Left ventricle myocardium inferior (tissue), 1 donor: ENCODE measurements at places on chromosomes 12 and 14. TPM values are rescaled to one million over a fixed set of nuclear protein-coding genes. Genes with fewer than 3 reads are reported as not detected.

Gene WNT1
- total RNA-seq: not detected

GRCh38 chr12:30026621-30027234 lies 243.0 kb upstream of the TMTC1 start:
- DNase-seq: no peak

Gene TDRD9
- 4.8 TPM for total RNA-seq

GRCh38 chr12:120394483-120395367 lies 25.8 kb upstream of the MSI1 start:
- DNase-seq: no peak

DNA sequence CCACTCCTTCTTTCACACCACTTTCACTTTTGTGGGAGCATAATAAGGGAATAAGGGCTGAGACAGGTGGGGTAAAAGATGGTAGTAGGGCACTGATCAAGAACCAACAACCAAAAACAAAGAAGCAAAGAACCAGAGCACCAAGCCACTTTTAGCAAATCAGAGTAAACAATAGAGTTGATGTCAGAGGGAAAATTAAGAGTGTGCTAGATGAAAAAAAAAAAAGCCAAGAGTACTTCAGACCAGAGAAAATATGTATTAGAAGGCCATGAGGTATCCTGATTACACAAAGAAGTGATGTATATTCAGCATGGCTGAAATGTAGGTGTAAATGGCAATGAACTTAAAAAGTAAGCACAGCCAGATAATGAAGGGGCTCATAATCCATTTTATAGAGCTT lies 75.4 kb downstream of the ABCC9 start:
- DNase-seq: no peak

GRCh38 chr14:78242086-78242485 lies 71.9 kb downstream of the NRXN3 start:
- DNase-seq: no peak

DNA sequence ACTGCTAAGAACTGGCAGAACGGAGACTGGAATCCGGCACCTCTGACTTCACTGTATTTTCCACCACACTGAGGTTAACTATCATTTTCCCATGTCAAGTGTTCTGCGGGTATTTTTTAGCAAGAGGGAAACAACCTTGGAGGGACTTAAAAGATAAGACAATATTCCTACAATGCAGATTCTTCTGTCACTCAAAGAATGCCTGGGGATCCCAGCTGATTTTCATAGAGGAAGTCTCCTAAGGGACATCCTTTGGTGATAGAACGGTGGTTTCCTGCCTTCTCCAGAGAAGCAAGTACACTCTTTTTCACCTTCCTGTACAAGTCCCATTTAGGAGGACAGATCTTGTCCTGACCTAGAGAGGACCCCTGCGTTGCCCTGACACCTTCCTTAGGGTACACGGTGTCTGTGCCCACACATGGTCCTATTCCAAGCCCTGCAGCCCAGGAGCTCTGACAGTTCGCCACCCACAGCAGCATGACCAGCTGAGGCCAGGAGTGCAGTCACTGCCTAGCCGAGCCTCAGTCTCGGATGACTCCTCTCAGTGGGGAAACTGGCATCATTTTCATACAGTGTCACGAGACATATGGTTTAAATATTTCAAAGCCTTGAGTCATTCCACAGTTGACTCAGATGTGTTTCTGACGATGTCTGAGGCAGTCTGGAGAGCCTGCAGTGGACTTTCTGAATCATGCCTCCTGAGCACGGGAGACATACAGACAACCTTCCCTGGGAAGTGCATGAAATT lies 181.3 kb upstream of the FKBP4 start:
- DNase-seq: no peak

GRCh38 chr12:108484431-108484830 lies 30.6 kb upstream of the FICD start:
- no peak for DNase-seq

Gene SIX4
- 1.5 TPM for total RNA-seq

GRCh38 chr12:15882118-15882971 lies at the start of gene STRAP:
Gene STRAP, plus strand, starts transcription at chr12:15882387. Its CDS starts 321 bp downstream, at chr12:15882708.
- DNase-seq: peak; percentile 96

GRCh38 chr14:84017495-84017894 lies 1512.4 kb upstream of the FLRT2 start:
- DNase-seq: no peak

DNA sequence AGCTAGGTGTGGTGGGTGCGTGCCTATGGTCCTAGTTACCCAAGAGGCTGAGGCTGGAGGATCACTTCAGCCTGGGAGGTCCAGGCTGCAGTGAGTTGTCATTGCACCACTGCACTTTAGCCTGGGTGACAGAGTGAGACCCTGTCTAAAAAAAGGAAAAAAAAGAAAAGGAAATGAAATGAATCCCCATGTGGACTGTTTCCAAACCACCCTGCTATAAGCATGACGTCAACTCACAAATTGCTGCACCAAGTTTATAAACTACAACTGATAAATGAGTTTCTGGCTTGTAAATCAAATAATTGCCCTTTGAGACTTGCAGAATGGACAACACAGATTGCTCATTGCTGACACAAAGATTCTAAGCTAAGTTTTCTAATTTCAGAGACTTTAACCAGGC lies 51.0 kb upstream of the STK38L start:
- no peak for DNase-seq

Gene GMPR2
- total RNA-seq: 29.7 TPM

GRCh38 chr12:12212769-12213168 lies 54.1 kb downstream of the LRP6 start:
- DNase-seq: no peak

DNA sequence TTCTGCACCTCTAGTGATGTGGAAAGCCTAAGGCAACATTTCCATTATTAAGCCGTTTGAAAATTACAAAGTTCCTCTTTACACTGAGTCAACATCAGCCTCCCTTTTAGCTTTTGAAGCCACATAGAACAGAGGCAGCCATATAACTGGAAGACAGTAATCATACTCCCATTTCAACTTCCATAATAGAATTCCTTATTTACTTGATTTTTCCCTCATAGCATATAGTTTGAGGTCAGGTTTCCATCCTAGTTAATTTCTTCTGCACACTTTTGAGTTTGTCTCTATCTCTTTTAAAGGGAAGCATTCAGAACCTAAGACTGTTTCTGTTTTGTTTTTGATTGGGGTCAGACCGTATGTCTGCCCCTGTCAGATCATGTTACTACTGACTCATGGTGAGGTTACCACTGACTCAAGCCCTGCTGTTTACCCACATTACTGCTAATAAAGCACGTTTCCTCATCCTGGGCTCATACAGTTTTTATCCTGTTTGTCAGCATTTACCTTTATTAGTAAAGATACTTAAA lies 161.0 kb downstream of the SLC38A4 start:
- DNase-seq: no peak

Gene ACOT6
- not detected for total RNA-seq

GRCh38 chr12:4701395-4702190 lies 18.6 kb upstream of the GALNT8 start:
- DNase-seq: peak; percentile 37

DNA sequence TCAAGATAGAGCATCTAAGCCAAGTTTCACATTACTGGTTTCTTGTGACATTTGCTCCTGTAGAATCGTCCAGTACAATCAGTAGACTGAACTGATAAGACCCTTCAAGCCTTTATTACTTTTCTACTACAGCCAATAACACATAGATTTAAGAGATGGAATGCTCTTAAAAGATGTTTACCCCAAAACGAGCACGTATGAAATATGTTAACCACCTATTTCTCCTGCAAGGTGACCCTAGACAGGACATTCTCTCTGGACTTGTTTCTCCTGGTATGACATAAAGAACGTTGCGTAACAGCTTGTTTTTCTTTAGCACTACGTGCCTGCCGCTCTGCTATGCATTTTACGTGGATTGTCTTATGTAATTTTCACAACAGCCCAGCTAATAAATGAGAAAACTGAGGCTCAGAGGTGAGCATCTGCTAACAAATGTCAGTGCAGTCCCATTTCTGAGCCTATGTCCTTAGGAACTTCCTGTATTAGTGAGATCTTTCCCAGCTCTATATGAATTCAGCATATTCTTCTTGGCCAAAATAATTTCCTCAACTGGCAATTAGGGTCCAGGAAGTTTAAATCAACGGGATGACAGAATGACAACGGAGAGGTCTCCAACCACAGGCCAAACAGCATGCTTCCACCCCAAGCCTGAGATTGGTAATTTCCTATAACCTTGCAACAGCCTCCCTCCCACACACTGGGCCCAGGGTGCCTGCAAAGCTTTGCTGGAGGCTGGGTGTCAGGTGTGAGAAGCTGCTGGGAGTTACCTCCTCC lies 3.7 kb downstream of the NFKBIA start:
- no peak for DNase-seq

GRCh38 chr14:31071151-31071550 lies 45.0 kb upstream of the STRN3 start:
- DNase-seq: no peak

- no peak for DNase-seq
Measured at GRCh38 chr12:56317675-56318074, 1.9 kb upstream of the CNPY2 start.

GRCh38 chr14:101473045-101473729 lies 88.1 kb upstream of the DIO3 start:
- DNase-seq: no peak

- no peak for DNase-seq
Measured at GRCh38 chr14:89267163-89267562, 149.9 kb downstream of the FOXN3 start.

DNA sequence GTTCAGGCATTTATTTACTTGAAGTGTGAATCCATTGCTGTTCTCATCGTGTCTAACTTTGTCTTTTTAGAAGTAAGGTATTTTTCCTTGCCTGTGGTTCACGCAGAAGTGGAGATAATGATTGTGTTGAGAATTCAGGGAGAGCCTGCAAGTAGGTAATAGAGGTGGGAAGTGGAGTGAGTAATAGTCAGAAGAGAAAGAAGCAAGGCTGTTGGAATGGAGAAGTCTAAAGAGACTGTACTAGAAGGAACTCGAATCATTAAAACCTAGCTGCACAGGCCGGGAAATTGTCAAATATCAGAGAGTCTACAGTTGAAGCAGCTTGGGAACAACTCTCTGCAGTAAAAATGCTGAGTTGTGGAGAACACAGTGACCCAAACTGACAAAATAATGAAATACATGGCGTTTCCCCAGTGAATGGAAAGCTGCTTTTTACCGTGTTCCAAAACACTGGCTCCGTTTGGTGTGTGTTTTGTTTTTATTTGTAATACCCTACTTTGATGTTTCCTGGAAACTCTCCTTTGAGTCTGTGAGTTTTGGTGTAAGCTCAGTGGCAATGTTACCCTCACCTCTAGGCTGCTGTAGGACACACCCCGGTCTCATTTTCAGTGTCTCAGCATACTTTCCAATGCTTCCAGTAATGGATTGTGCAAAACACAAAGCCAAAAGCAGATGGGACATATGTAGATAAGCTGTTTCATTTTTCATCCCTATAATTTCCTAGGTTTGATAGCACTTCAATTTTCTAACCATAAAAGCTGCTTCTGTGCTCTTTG lies 146.6 kb downstream of the CRADD start:
- no peak for DNase-seq

- DNase-seq: no peak
Measured at GRCh38 chr14:67967206-67967605, 147.6 kb downstream of the RAD51B start.

Gene EFS
- total RNA-seq: 3.6 TPM

DNA sequence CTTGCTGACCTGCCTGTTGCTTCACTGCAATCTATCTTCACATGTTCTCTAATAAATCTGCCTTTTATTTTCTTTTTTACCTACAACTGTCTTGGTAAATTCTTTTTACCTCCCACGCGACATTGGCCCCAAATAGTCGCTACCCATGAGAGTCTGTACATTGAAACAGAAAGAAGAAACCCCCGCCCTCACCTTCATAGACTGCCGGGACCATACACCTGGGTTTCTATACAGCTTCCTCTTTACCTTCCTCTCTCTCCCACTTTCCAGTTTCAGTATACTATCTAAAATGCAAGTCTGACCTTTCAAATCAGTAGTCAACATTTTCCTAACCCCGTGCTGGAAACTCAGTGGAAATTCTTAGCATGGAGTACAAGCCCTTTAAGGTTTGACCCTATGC lies 4.8 kb downstream of the SLC8A3 start:
- DNase-seq: no peak

DNA sequence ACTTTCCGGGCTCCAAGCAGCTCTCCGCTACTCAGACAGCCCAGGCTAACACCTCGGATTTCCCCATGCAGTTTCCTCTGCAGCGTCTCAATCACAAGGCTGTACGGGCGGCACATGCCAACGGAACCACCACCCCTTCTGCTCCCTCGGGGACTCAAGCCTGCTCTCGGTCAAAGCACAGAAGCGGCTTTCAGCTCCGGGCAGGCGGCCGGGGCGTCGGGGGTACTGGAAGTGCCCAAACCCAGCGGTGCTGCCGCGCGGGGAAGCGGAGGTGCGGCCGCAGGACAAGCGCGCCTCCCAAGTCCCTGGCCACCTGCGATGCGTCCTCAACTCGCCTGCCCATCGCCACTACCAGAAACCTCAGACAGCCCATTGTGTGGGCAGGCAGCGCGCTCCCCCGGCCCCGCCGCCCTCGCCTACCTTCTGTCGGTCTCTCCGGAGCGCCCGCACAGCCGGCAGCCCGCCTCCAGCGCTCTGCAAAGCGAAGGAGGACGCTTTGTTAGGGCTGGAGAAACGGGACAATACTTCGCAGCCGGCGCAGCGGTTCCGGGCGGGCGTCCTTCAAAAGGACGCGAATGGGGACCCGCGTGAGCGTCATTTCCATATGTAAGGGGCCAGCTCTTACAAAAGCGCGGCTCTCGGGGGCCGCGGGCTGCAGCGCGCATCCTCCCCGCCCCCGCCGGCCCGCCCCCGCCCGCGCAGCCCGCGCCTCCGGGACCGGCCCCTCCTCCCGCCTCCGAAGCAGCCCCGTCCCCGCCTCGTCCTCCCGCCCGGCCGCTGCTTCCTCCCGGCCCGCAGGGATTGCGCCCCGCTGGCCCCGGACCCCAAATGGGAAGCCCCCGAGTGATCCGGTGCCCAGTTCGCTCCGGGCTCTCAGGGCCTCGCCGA lies 674 bp downstream of the NIN start:
- DNase-seq: peak; percentile 54

DNA sequence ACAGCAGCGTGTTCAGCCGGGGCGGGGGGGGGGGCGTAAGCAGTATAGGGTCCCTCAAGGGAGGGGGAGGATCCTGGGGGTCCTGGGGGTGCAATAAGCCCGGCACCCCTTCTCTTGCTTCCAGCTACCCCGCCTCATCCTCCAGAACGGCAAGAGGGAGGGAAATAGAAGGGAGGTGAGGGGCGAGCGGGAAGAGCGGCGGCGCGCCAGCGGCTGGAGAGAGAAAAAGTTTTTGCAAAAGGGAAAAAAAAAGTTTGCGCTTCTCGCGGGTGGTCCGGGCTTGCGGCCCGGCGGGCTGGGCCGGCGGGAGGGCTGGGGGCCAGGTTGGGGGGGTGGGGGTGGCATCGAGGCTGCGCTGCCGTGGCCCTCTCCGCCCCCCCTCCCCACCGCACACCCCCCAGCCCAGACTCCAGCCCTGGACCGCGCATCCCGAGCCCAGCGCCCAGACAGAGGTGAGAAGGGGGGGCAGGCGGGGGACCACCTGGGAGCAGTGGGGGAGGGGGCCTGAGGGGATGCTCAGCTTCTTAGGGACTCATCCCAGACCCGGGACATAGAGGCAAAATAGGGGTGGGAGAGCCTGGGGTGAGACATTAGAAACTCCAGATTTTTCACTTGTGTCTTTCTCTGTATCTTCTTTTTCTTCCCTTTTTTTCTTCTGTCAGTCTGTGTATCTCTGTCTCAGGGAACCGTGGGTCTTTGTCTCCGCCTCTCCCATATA lies at the start of gene GLI1:
Gene GLI1, plus strand, starts transcription at position 36 of the 718 bp plus-strand sequence. CDS start 3,907 bp downstream, outside the sequence.
- DNase-seq: no peak

- no peak for DNase-seq
Measured at GRCh38 chr14:79596551-79596950, 614.8 kb downstream of the DIO2 start.
